Activated CD4-positive, alpha-beta T cell treated with anti-CD3 and anti-CD28 coated beads for 36 hours (primary cell): ENCODE measurements at places on chromosomes 4 and X.

DNA sequence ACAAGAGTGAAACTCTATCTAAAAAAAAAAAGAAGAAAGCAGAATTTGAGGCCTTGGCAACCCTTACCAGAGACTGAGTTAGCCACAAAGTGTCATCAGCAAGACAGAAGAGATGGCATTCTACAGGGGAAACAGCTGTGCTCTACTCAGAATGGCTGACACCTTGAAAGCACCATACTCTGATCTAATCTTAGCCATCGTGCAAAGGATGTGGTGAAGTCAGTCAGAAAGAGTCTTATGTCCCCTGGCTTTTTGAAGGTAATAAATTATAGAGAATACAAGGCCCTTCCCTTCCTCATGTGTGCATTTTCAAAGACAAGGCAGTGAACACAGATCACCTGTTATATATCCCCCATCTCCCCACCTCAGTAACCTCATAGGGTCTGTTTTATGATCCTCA is 13.2 kb downstream of the CLNK start:
- peak; percentile 28 for DNase-seq

- DNase-seq: no peak
These were observed 14.6 kb downstream of the SYN1 start for GRCh38 chrX:47605024-47605423.

- no peak for DNase-seq
These were observed 12.5 kb upstream of the ART3 start for GRCh38 chr4:76061982-76062381.

- no peak for DNase-seq
These were observed 49.5 kb upstream of the SLC25A4 start for GRCh38 chr4:185093603-185094002.

GRCh38 chr4:114535725-114536124 is 62.9 kb upstream of the UGT8 start:
- no peak for DNase-seq

DNA sequence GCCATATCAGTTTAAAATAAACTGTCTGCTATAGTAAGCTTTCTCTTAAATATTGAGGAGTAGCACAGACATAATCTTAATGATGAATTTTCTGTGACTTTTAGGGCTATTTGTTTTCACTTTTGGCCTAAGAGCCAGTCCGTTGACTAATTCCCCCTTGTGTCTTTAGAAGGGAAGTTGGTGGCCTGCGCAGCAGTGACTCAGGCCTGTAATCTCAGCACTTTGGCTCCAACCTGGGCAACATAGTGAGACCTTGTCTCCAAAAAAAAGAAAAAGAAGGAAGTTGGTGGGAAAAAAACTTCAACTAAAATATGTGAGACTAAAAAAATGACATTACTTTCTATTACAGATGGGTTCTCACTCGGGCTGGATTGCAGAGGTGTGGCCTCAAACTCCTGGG is 3.4 kb downstream of the NCAPG start:
- DNase-seq: no peak

DNA sequence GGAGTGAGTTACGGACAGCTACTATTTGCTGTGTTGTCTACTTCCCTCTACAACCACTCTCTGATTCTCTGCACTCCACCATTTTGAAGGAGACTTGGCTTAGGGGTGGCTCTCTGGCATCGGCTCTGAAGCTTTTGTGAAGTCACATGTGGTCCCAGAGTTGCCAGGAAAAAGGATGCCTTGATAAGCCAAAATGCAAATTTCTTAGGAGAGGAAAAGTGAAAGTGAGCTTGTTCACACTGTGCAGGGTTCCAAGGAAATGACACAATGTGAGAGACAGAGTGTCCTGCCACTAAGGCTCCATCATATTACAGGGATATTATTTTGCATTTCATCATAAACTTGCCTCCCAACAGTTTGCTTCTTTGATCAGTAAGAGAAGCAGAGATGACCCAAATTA is 7.2 kb downstream of the PHOX2B start:
- no peak for DNase-seq

DNA sequence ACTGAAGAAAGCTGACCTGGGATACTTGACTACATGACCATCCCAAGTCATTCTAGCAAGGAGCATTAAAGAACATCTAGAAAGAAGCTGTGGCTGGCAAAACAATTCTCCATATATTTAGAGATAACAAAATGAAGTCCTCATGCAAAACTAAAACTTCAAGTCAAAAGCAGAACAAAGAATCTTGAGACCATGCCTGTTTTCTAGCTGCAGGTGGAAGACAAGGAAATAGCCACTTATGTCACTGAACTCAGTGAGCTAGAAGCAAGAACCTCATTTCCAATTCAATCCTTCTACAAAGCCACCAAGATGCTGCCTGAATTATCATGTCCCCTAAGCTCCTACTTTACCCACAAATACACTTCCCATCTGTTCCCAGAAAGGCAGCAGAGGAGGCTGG is 13.8 kb downstream of the USP46 start:
- no peak for DNase-seq

DNA sequence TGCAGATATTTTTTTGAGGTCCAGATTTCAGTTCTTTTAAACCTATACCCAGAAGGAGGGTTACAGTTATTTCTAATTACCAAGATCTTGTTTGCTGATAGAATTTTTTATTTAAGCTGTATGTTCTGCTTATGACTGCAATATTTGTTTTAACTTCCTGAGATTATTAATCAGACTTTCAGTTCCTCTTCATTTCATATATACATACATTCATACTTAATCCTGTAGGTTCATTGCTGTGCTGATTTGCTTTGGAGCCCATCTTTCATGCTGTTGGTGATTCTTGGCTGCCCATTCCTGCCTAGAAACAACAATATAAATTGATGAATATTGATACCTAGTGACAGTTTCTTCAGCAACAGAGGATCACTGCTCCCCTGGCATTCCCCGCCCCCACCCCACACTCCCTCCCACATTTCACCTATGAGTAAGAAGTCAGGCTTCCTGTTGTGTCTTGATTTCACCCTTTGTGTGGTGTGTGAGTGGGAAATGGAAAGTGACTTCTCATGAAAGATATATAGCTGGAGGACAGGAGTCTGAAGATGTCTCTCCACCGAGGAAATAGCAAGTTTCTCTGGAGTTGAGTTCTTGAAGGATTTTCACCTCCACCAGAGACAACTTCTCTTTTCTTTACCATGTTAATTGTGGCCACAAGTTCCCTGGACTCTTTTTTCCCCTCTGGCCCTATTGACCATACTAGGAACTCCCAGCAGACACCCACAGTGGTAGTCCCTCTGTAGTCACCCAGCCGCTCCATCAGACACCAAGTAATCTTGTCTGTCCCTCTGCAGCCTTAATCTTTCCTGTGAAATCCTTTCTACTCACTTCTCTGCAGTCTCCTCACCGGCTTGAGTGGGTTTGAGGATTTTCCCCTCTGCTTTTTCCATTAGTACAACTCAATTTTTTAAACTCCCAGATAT is 118.4 kb downstream of the ASB9 start:
- peak; percentile 56 for DNase-seq

GRCh38 chr4:140834839-140835495 is 78.8 kb upstream of the TBC1D9 start:
- DNase-seq: no peak

DNA sequence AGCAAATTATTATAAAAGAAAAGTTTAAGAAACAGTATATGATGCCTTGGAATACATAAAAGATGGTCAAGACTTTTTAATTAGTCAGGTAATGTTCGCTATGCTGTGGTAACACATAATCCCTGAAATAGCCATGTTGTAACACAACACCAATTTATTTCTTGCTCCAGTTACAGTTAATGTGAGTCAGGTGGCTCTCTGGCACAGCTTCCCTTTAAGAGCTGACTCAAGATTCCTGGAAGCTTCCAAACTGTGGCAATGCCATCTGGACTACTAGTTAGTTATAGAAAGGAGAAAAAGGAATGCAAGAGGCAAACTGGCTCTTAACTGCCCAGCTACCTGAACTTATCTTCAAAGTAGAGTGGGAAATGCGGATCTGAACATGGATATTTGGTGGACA is 210.5 kb downstream of the CHM start:
- no peak for DNase-seq

DNA sequence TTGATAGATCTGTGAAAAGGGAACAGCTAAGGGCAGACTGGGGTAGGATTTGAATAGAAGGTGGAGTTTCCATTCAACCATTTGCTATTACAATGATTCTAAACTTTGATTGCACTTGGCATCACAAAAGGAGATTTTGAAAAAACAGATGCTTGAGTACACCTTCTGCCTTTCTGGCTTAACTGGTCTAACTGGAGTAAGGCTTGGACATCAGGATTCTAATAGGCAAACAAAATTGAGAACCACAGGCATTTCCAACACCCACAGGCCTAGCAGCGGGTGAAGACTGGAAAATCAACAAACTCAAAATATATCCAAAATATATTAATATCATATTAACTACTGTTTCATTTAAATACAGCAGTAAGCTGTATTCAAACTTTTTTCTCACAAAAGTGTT is 1.9 kb upstream of the VEGFC start:
- no peak for DNase-seq

DNA sequence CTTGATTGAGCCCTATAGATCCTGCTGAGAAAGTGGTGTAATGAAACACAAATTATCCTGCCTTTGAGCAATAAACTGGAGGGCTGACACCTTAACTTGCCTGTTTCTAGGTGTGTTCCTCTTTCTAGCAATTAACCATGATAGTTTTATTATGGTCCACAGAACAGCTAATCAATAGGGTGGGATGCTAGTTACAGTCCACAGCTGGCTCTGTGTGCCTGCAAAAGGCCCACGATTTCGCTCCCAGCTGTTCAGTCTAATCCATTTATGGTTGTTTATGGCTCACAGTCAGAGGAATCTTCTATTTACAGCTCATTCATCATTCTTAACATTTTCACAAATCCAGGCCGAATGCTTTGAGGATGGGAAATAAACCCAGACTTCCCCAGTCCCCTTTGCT is 674.9 kb downstream of the SMARCA1 start:
- DNase-seq: no peak

- no peak for DNase-seq
These were observed 215.3 kb downstream of the HS6ST2 start for GRCh38 chrX:132743086-132743485.

DNA sequence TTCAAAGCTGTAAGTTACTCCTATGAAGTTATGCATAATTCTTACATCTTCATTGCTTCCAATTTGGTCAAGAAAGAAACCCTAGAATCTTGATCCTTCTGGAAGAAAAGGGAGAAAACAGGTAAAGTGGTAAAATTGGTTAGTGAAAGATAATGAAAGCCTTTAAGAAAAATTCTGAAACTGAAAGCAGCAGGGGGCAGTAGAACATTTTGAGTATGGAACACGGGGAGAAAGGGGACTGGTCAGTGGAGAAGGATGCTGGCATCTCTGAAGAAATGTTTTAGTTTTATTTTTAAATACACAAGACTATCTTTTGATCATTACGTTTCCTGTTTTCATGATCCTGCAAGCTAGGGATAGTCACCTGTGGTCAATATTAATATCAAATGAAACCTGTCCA is 54.3 kb downstream of the SLIT2 start:
- DNase-seq: no peak

DNA sequence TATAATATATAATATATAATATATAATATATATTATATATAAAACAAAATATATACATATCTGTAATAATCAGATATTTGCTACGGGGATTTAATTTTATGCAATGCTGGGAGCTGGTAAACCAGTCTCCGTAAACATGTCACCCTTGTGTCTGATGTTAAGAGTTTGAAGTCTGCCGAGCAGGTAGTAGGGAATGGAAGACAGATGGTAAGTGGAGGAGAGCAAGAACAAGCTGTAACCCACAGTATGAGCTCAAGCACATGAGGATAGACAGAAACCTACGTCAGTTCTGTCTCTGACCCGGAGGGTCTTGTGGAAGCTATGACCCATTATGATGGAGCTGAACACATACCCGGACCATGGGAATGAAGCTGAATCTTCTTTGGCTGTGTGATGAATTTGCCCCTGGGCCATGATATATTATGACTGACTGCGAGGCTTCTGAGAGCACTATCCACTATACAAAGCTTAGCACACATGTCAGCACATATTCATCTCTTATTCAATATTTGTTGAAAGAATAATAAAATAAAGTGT is 46.2 kb downstream of the TIGD2 start:
- no peak for DNase-seq

DNA sequence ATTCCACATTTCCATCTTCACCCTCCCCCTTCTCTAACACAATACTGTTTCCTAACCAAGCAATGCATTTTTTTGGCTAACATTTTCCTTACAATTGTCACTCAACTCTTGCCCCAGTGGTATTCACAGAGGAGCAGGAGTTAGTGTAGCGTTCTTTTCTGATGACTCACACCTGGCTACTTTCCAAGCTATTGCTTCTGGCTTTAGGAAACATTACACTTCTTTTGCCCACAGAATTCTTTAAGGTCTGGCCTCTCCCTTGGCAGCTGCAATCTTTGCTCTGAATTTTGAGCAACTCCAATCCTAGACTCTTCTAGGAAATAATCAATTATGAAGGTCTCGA is 27.5 kb upstream of the PDGFC start:
- DNase-seq: no peak

DNA sequence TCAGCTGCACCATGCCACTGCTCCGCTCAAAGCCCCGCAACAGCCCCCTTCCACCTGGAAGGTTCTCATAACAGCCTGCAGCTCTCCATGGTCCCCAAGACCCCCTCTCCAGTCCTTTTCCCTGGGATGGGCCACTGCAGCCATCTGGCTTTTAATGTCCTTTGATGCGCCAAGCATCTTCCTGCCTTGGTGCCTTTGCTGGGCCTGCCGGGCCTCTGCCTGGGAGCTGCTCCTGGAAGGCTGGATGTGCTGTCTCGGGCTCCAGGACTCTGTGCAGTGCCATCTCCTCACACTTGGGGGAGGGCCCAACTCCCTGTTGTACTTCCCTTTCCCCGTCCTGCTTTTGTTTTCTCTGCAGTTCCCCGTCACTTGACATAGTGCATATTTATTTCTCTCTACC is 60.3 kb downstream of the TAPT1 start:
- no peak for DNase-seq

GRCh38 chrX:31545726-31546125 is 473.9 kb upstream of the FTHL17 start:
- DNase-seq: no peak

- DNase-seq: no peak
These were observed 89.1 kb upstream of the KLHL13 start for GRCh38 chrX:118205421-118206395.

DNA sequence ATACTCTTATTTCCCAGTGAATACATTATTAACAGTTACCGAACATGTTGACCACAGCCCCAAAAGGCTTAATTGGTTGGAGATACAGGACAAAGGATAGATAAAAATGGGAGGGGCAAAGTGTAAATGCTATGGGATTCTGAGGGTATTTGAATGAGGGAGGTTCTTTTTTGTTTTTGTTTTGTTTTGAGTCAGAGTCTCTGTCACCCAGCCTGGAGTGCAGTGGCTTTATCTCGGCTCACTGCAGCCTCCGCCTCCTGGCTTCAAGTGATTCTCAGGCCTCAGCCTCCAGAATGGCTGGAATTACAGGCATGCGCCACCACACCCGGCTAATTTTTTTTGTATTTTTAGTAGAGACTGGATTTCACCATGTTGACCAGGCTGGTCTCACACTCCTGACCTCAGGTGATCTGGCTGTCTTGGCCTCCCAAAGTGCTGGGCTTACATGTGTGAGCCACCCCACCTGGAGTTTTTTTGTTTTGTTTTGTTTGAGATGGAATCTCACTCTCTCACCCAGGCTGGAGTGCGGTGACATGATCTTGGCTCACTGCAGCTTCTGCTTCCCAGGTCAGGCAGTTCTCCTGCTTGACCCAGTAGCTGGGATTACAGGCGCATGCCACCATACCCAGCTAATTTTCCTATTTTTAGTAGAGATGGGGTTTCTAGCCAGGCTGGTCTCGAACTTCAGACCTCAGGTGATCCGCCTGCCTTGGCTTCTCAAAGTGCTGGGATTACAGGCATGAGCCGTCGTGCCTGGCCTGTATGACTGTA is 9.0 kb downstream of the UBE2K start:
- peak; percentile 41 for DNase-seq

GRCh38 chr4:26729547-26729946 is 131.1 kb upstream of the STIM2 start:
- DNase-seq: no peak
